ENCODE measurements at places on chromosomes 7 and 10.

DNA sequence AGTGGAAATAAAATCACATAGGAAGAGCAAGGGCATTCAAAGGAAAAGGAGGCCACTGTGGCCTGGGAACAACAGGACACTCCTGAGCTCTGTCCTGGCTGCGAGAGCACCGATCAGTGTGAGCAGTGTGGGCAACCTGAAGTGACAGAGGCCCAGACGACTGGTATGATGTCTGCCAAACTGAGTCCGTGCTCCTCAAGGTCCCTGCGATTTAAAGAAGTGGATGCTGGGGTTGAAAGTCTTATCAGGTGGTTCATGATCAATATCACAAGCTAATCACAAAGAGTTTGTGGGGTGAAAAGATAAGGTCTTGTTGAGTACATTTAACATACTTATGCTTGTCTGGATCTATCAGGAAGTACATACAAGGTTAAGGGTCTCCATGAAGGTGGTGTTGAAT is 176.5 kb downstream of the ZNF438 start:
- DNase-seq = no peak

- DNase-seq = no peak
Measured at GRCh38 chr7:34758111-34758601, 100.1 kb downstream of the NPSR1 start.

- no peak for DNase-seq
Measured at GRCh38 chr10:100978121-100978900, 9.0 kb downstream of the MRPL43 start.

GRCh38 chr10:102219370-102219769 is 6.7 kb upstream of the ELOVL3 start:
- no peak for DNase-seq

GRCh38 chr10:45370202-45370955 is 3.6 kb upstream of the ALOX5 start:
- no peak for DNase-seq

DNA sequence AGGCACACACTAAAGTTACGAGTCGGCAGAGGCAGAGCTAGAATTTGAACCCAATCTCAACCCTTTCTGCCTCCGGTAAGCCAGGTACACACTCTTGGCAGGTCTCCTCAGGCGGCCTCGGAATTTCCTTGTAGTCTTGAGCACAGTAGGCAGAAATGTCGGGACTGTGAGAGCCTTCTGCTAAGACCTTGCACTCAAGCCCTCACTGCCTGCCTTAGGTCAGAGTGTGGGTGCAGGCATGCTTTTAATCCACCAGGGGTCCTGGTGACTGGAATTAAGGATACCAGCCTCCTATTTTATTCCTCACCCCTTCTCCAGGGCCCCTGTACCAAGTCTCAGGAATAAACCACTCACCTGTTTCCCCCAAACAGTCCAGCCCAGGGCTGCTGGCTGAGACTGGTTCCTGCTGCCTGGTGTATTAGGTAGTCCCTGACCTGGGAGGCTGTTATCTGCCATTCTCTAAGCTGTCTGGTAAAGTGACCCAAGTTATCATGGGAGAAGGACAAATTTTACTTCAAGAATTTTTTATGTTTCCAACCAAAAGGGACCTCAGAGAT is 855 bp downstream of the ATP6V1F start:
- peak; percentile 18 for DNase-seq

GRCh38 chr7:116222501-116222900 is 12.2 kb downstream of the TES start:
- DNase-seq = no peak

- DNase-seq = no peak
Measured at GRCh38 chr7:146773506-146773905, 656.9 kb downstream of the CNTNAP2 start.

GRCh38 chr10:48820231-48820630 is 119.4 kb downstream of the LRRC18 start:
- DNase-seq = no peak

DNA sequence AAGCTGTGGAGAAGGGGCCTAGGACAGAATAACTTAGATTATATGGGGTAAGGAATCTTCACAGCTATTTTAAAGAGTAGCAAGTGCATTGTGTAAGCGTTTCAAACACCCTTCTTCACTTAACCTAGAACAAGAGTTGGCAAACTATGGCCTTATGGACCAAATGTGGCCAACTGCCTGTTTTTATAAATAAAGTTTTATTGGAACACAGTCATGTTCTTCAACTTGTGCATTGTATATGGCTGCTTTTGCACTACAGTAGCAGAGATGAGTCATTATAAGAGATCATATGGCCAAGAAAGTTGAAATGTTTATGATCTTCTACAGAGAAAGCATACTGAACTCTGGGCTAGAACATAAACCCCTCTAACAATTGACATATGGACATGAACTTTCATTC is 187.8 kb downstream of the ETV1 start:
- DNase-seq = no peak

- no peak for DNase-seq
Measured at GRCh38 chr7:50735333-50735732, 47.4 kb downstream of the GRB10 start.

- DNase-seq = no peak
Measured at GRCh38 chr10:73017955-73018480, 63.4 kb upstream of the PLA2G12B start.

DNA sequence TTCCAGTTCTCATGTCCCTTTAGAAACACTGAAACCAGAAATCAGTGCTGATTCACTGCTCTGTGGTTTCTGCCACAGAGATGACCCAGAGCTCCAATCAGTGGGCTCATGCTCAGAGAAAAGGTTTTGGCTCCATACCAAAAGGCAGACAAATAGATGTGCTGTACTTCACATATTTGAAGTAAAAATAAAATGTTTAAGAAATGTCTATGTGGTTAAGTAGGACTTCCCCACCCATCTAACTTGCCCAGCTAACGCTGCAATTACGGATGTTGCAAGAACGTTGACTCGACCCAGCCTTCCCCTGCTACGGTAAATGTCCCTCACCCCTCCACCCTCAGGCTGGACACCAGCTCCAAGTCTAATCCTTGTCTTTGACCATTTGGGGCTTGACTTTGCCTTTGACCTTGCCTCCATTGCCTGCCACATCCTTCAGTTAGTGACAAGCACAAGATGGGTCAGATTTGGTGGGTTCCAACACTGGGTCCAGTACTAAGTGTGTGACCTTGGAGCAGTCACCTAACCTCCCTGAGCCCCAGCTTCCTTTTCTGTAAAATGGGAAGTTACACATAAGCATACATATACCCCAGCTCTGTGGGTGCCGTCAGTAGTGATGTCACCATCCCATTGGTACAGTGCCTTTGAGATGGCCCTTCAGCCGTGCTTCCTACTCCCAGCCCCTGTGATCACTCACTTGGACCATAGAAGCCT is 95.8 kb downstream of the CHST15 start:
- no peak for DNase-seq

DNA sequence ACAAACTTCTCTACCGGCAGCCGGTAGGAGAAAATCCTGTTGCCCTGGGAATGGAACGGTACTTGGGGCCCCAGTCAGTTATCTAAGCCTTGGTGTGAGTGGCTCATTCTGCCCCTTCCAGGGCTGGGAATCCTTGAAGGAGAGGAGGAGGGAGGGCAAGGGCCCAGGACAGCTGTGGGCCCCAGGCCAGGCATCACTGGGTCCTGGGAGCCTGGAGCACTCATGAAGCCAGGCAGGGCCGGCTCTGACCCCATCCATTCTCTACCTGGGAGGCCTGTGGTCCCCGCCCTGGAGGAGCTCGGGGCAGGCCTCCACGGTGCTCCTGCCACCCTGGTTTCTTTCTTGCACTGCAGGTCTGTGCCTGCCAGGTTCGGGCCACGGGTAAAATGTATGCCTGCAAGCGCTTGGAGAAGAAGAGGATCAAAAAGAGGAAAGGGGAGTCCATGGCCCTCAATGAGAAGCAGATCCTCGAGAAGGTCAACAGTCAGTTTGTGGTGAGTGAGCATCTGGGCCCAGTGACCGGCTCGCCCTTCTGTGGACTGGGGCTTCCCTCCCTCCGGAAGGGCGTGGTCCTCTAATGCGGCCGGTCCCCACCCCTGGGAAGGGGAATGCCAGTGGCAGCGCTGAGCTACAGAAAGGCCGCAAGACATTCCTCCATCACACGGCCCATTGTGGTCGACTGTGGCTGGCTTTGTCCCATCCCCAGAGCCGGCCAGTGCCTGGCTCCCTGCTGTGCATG is 111.3 kb downstream of the RGS10 start:
- no peak for DNase-seq

DNA sequence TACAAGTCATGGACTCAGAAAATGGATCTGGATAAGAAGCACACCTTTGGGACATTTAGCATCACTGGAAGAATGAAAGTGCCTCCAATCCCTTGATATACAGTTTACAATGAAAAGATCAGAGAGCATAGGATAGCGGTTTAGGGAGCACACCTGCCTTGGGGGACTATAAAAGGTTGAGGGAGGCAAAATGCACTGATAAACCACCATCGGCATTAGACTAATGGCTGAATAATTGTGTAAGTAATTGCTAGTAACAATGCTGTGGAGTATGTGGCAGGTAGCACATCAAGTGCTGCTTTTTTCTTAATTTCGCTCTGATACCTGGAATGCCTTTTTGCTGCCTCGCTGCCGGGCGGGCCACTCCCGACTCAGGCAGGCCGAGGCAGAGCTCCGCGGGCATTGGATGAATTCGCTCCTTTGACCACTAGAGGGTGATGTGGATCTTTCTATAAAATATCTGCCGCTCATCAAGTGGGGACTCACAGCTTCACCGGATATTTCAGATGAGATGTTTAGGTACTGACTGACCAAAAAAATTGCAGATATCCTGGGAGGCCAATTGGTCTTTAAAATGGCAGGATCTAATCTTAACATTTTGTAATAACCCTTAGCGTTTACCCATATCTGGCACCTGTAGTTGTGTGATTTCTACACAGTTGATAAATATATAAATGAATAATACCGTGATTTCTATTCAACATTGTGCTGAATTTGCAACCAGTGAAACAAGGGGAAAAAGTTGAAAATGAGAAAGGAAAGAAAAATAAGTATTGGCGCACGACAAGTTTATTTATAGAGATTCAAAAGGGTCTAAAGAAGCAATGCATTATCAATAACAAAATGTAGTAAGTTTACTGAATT is 116.8 kb upstream of the PRSS1 start:
- DNase-seq = peak; percentile 46

- DNase-seq = no peak
Measured at GRCh38 chr10:36542493-36542892, 582.9 kb upstream of the ANKRD30A start.

GRCh38 chr10:102764470-102765161 is 20.9 kb downstream of the WBP1L start:
- DNase-seq = no peak

GRCh38 chr10:54066646-54067045 is 734.4 kb downstream of the PCDH15 start:
- DNase-seq = no peak

DNA sequence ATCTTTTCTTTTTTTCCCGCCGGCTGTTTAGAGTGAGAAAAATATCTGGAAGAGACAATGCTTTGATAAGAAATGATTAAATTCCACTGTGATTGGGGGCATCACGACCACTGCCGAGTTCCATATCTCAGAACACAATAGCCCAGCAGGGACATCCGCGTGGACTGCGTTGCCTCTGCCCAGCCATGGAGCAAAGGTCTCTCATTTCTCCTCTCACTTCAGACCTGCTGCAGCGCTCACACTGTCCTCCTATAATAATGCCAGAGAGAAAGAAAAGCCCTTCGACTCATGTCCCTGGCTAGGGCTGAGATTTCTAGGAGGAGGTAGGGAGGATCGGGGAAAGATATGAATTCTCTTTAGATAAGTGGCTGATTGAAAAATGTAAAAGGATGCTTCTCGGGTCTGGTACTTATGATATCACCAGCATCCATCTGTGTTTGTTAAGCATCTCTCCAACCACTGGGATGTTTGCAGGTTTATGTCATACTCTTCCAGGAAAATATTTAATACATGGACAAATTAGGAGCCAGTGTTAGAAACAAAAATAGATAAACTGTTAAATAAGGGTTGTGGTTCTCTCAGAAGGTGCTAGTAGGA is 472.9 kb upstream of the AKR1E2 start:
- no peak for DNase-seq

- DNase-seq = no peak
Measured at GRCh38 chr7:138513344-138513871, 53.3 kb downstream of the TRIM24 start.
